ENCODE measurements at places on chromosomes 6 and 20.

DNA sequence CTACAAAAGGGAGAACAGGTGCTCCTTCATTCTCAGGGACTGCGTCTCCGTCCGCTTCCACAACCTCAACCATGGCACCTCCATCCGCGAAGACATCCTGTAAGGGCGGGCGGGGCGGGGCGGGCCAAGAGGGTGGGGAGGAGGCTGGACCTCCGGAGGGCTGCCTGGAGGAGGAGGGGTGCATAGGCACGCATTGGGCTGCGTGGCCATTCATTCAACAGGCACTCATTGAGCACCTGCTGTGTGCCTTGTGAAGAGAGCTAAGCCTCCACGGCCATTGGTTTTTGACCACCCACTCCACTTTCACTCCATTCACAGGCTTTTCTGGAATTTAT lies 435 bp downstream of the ZSWIM3 start:
- no peak for DNase-seq

GRCh38 chr6:154872542-154873114 lies 122.5 kb upstream of the TIAM2 start:
- no peak for DNase-seq

GRCh38 chr6:145621776-145622175 lies 113.5 kb downstream of the EPM2A start:
- no peak for DNase-seq

- no peak for DNase-seq
Observed at GRCh38 chr6:157244780-157245179, 78.5 kb downstream of the TMEM242 start.

All from AG04449 (cell line).